Pancreas (tissue), 10 donors: ENCODE measurements at places on chromosomes 2 and 18. TPM values are rescaled to one million over a fixed set of nuclear protein-coding genes. Genes with fewer than 3 reads are reported as not detected.

- H3K27me3 ChIP-seq, result no peaks in the 10 kb centered on the region
- no peak for DNase-seq
- H3K36me3 ChIP-seq, result no peaks in the 10 kb centered on the region
- no peak overlapping the region for H3K4me3 ChIP-seq
- no peaks in the 10 kb centered on the region for H3K4me1 ChIP-seq
Measured at GRCh38 chr2:8394131-8394530, 287.7 kb upstream of the ID2 start.

DNA sequence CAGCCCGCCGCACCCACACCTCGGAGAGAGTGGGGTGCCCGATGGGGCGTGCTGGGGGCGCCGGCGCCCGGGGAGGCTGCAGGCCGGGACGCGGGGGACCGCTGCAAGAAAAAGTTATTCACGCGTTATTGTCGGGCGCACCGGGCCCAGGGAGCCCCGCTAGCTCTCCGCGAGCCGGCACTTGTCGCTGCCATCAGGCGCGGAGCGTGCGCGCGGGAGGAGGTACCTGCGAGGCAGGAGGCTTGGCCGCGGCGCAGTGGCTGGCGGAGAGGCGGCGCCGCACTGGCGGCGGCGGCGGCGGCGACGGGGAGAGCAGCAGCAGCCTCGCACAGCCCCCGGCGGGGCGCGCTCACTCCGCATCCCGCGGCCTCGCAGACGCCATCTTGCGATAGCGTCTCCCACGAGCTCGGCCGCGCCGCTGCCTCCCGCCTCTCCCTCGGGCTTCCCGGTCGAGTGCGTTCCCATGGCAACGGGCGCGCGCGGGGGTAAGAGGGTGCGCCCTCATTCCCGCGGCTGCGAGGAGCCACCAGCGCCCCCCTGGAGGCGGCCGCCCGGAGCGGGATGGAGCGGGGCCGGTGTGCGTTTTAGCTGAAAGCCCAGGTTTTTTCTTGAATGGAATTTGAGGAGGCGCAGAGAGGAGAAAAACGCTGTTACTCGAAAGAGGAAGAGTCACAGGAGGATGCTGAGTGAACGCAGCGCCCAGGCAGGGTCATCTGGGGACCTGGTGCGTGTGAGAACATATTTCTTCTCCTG lies at the start of gene CHN1:
TSS of gene CHN1 (minus strand) at position 402 of the 753 bp plus-strand sequence. CDS start 469 bp downstream, outside the sequence.
- no peak within 1 kb of the TSS for H3K27ac ChIP-seq
- peak within 1 kb of the TSS; percentile 60 for H3K4me3 ChIP-seq
- H3K4me1 ChIP-seq, result no peaks in the 10 kb centered on the region
- DNase-seq, result peak; percentile 54

GRCh38 chr2:199869227-199869541 lies 18.2 kb upstream of the FTCDNL1 start:
- H3K27me3 ChIP-seq, result no peaks in the 10 kb centered on the region
- no peaks in the 10 kb centered on the region for H3K4me1 ChIP-seq
- H3K36me3 ChIP-seq, result no peaks in the 10 kb centered on the region
- no peak overlapping the region for H3K4me3 ChIP-seq
- no peak for DNase-seq
- H3K27ac ChIP-seq, result no peak overlapping the region

DNA sequence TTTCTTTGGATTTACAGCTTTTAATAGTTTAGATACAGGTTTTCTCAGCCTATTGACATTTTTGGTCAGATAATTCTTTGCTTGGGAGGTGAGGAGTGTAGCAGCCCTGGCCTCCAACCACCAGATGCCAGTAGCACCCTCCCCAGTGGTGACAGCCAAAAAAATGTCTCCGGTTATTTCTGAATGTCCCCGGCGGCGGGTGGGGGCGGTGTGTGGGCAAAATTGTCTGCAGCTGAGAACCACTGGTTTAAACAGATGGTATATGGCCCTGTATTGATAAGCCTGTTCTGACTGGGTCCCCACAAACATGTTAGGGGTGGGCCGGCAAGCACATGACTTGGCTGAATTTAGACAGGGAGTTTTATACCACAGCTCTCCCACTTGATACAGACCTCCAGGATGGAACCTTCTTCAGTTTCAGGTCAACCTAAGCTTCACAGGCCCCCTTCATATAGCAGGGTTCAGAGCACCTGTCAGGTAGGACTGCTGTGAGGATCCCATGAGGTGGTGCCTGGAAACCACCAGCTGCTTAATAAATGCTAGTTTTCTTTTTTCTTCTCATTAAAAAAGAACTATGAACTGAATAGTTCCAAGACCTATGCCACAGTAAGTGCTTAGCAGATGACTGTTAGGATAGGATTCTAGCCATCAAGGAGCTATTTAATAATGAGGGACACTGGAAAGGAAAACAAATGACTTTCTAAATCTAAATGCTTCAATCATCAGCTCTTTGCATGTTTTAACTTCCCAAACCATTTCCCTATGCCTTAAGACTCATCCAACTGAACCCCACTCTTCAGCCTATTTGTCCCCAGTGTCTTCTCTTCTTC lies 18.1 kb downstream of the LPIN2 start:
- no peak for DNase-seq
- H3K27me3 ChIP-seq, result no peaks in the 10 kb centered on the region
- H3K4me1 ChIP-seq, result peaks cover 12% of the 10 kb centered on the region
- H3K36me3 ChIP-seq, result no peaks in the 10 kb centered on the region
- no peak overlapping the region for H3K27ac ChIP-seq

GRCh38 chr18:31610286-31611205 lies 18.9 kb downstream of the TTR start:
- H3K4me1 ChIP-seq, result peaks cover 13% of the 10 kb centered on the region
- no peaks in the 10 kb centered on the region for H3K36me3 ChIP-seq
- no peak overlapping the region for H3K4me3 ChIP-seq
- H3K27me3 ChIP-seq, result no peaks in the 10 kb centered on the region
- no peak for DNase-seq
- H3K27ac ChIP-seq, result no peak overlapping the region

- DNase-seq, result no peak
- no peaks in the 10 kb centered on the region for H3K27me3 ChIP-seq
- H3K27ac ChIP-seq, result no peak overlapping the region
Measured at GRCh38 chr18:61031626-61032025, 301.6 kb upstream of the CDH20 start.

GRCh38 chr2:208320686-208321085 lies 54.6 kb downstream of the PIKFYVE start:
- no peaks in the 10 kb centered on the region for H3K36me3 ChIP-seq
- H3K27ac ChIP-seq, result no peak overlapping the region
- no peak overlapping the region for H3K4me3 ChIP-seq
- no peaks in the 10 kb centered on the region for H3K27me3 ChIP-seq

- DNase-seq, result no peak
- no peaks in the 10 kb centered on the region for H3K36me3 ChIP-seq
- H3K27ac ChIP-seq, result no peak overlapping the region
- H3K4me1 ChIP-seq, result no peaks in the 10 kb centered on the region
- no peaks in the 10 kb centered on the region for H3K27me3 ChIP-seq
Measured at GRCh38 chr18:51137891-51138290, 59.6 kb downstream of the MEX3C start.

- H3K4me1 ChIP-seq, result no peaks in the 10 kb centered on the region
- H3K27ac ChIP-seq, result no peak overlapping the region
- no peaks in the 10 kb centered on the region for H3K36me3 ChIP-seq
- no peaks in the 10 kb centered on the region for H3K27me3 ChIP-seq
- no peak overlapping the region for H3K4me3 ChIP-seq
Measured at GRCh38 chr2:17579605-17580318, 39.3 kb downstream of the VSNL1 start.

- DNase-seq, result no peak
- H3K36me3 ChIP-seq, result no peaks in the 10 kb centered on the region
- no peak overlapping the region for H3K27ac ChIP-seq
- no peaks in the 10 kb centered on the region for H3K4me1 ChIP-seq
- H3K27me3 ChIP-seq, result no peaks in the 10 kb centered on the region
Measured at GRCh38 chr2:104885119-104885782, 31.3 kb downstream of the POU3F3 start.

GRCh38 chr2:218292048-218293014 lies at the start of gene TMBIM1:
TMBIM1 (minus strand) TSS chr2:218292503; CDS start chr2:218282141, 10,362 bp downstream.
- peak within 1 kb of the TSS; percentile 88 for H3K4me3 ChIP-seq
- no peaks in the 10 kb centered on the region for H3K36me3 ChIP-seq
- peaks cover 62% of the 10 kb centered on the region for H3K4me1 ChIP-seq
- no peaks in the 10 kb centered on the region for H3K27me3 ChIP-seq
- peak; percentile 77 for DNase-seq

DNA sequence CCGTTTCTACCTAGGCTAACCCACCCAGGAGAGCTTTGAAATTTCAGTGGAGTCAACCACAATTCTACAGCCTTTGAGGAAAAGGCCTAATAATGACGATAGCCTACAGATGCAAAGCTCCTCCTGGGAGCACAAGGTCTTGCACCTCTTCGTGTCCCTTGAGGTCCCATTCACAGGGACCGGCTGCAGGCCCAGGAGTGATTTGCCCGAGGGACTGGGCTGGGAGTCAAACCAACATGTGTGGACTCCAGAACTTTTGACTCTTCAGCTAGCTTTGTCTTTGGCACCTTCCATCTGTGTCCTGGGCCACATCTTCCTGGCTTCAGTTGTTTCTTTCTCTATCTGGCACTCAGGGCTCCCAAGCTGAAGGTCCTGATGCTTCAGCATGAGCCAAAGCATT lies 76.5 kb downstream of the SMAD7 start:
- H3K27ac ChIP-seq, result no peak overlapping the region
- no peaks in the 10 kb centered on the region for H3K27me3 ChIP-seq
- no peak for DNase-seq
- H3K4me1 ChIP-seq, result no peaks in the 10 kb centered on the region
- H3K36me3 ChIP-seq, result no peaks in the 10 kb centered on the region
- no peak overlapping the region for H3K4me3 ChIP-seq

DNA sequence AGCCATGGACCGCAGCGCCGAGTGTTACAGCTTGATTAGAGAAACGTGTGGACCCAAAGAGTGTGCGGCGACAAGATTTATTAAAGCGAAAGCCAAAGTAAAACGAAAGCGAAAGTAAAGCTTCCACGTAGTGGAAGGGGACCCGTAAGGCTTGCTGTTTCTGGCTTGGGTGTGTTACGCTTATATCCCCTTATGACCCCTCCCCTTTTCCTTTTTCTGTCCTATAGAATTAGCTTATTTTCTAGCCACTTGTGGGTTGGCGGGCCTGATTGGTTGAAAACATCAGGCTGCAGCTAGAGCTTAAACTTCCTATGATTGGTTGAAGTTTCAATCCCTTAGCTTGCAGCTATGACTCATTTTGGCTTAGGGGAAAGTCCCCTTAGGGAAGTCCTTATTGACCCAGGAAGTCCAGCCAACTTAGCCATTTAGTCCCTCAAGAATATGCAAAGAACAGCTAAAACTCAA lies 969.7 kb downstream of the DCDC2C start:
- no peaks in the 10 kb centered on the region for H3K4me1 ChIP-seq
- no peaks in the 10 kb centered on the region for H3K36me3 ChIP-seq
- no peak overlapping the region for H3K4me3 ChIP-seq
- no peak overlapping the region for H3K27ac ChIP-seq
- DNase-seq, result no peak

DNA sequence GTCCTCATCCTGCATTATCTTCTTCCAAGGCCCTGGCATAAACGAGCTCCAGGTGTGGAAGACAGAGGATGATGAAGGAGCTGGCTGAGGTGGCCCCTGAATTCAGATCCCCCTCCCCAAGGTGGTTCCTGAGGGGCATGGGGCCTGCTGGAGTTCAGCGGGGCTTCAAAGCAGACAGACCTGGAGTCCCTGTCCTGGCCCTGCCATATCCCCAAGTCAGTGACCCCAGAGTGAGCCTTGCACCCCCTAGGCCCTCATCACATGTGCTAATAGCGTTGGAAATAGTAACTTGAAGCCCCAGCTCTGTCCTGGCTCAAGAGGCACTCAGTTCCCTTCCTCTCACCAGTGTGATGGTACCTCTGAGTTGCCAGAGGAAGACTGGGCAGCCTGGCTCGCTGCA lies 172.9 kb downstream of the GALNT1 start:
- no peaks in the 10 kb centered on the region for H3K36me3 ChIP-seq
- H3K27me3 ChIP-seq, result no peaks in the 10 kb centered on the region
- no peaks in the 10 kb centered on the region for H3K4me1 ChIP-seq
- no peak overlapping the region for H3K4me3 ChIP-seq
- H3K27ac ChIP-seq, result no peak overlapping the region
- no peak for DNase-seq

DNA sequence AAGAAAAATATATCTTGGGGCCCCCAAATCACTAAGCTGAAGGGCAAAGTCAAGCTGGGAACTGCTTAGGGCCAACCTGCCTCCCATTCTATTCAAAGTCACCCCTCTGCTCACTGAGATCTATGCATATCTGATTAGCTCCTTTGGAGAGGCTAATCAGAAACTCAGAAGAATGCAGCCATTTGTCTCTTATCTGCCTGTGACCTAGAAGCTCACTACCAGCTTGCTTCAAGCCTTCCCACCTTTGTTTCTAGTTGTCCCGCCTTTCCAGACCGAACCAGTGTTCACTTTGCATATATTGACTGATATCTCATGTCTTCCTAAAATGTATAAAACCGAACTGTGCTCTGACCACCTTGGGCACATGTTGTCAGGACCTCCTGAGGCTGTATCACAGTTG lies 479.4 kb downstream of the METTL4 start:
- no peaks in the 10 kb centered on the region for H3K4me1 ChIP-seq
- no peak for DNase-seq
- no peaks in the 10 kb centered on the region for H3K27me3 ChIP-seq
- no peak overlapping the region for H3K27ac ChIP-seq
- no peak overlapping the region for H3K4me3 ChIP-seq
- no peaks in the 10 kb centered on the region for H3K36me3 ChIP-seq

GRCh38 chr2:203446071-203446481 lies 89.0 kb downstream of the RAPH1 start:
- no peaks in the 10 kb centered on the region for H3K36me3 ChIP-seq
- H3K4me3 ChIP-seq, result no peak overlapping the region
- no peaks in the 10 kb centered on the region for H3K27me3 ChIP-seq
- H3K27ac ChIP-seq, result no peak overlapping the region
- no peaks in the 10 kb centered on the region for H3K4me1 ChIP-seq
- no peak for DNase-seq

DNA sequence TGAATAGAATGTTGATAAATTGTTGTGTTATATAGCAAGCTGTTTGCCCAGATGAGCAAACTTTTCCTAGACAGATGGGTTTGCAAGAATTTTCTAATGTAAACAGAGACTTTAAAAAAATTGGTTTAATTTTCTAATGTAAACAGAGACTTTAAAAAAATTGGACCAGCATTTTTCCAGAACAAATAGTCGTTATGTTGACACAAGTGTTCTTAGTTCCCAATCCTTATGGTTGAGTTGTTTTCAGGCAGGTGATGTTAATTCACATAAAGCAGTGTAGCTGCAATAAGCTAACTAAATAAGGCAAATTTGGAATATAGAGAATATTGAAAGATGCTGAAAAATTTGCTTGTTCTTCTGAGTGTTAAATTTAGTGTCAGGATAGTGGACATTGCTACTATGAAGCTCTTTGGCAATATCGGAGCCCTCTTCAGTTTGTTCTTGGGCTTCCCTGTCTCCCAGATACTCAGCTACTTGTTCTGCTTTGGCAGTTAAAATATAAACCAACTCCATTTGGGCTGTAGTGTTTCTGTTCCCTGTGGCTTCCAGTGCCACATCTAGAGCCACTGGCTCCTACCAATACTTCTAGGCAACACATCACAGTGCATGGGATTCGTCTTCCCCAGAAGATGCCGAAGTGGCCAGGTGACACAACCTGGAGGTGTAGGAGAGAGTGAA lies 105.7 kb downstream of the DYNAP start:
- no peak overlapping the region for H3K27ac ChIP-seq
- DNase-seq, result no peak
- H3K36me3 ChIP-seq, result no peaks in the 10 kb centered on the region
- H3K27me3 ChIP-seq, result no peaks in the 10 kb centered on the region

GRCh38 chr2:217335341-217335966 lies 475.6 kb upstream of the TNP1 start:
- no peaks in the 10 kb centered on the region for H3K36me3 ChIP-seq
- H3K4me1 ChIP-seq, result no peaks in the 10 kb centered on the region
- no peak for DNase-seq
- no peak overlapping the region for H3K27ac ChIP-seq
- H3K4me3 ChIP-seq, result no peak overlapping the region

The NEB gene
- 0.69 TPM for total RNA-seq

The TOGARAM2 gene
- total RNA-seq, result 0.78 TPM

The FSHR gene
- not detected for total RNA-seq

The SCN9A gene
- total RNA-seq, result 4.3 TPM

The TUBA3E gene
- total RNA-seq, result not detected

The CMPK2 gene
- 3.5 TPM for total RNA-seq
